H7 (cell line): ENCODE measurements at places on chromosomes 3 and 15. TPM values are rescaled to one million over a fixed set of nuclear protein-coding genes. Genes with fewer than 3 reads are reported as not detected.

Gene MCTP2
- total RNA-seq, result 4.2 and 4.7 TPM in 2 replicates

Gene A4GNT
- not detected in 2 replicates for total RNA-seq

Gene SI
- total RNA-seq, result not detected in 2 replicates

Gene ANKRD34C
- not detected in 2 replicates for total RNA-seq

Gene CEMIP
- total RNA-seq, result 0.03 TPM in 1 of 2 replicates, not detected in the other

Gene MORC1
- total RNA-seq, result not detected in 2 replicates

Gene WWTR1
- total RNA-seq, result 14.1 and 22.0 TPM in 2 replicates

Gene ANKRD63
- 0.22 and 0.45 TPM in 2 replicates for total RNA-seq

Gene MED12L
- total RNA-seq, result 7.9 and 8.0 TPM in 2 replicates

Gene SLC51B
- total RNA-seq, result not detected in 2 replicates

Gene MTHFS
- 11.5 and 13.9 TPM in 2 replicates for total RNA-seq

Gene NDN
- 42.8 and 53.5 TPM in 2 replicates for total RNA-seq

Gene FBXO40
- total RNA-seq, result under 0.01 TPM in 1 of 2 replicates, not detected in the other

Gene CISH
- 0.96 and 1.6 TPM in 2 replicates for total RNA-seq

Gene SEMA3F
- 40.5 and 44.5 TPM in 2 replicates for total RNA-seq

Gene SMCO1
- total RNA-seq, result not detected in 2 replicates

Gene GOLGA6D
- 0.28 and 1.1 TPM in 2 replicates for total RNA-seq

Gene ZCWPW2
- total RNA-seq, result 0.28 and 0.48 TPM in 2 replicates

Gene GABRA5
- total RNA-seq, result 18.6 and 18.7 TPM in 2 replicates

Gene CHDH
- total RNA-seq, result 8.8 and 11.7 TPM in 2 replicates

Gene PPM1L
- 3.2 and 5.7 TPM in 2 replicates for total RNA-seq

Gene CLDN11
- 81.6 and 104 TPM in 2 replicates for total RNA-seq

Gene SLC28A1
- not detected in 2 replicates for total RNA-seq

Gene KLHL40
- not detected in 2 replicates for total RNA-seq

Gene FSD2
- total RNA-seq, result 0.03 TPM in 1 of 2 replicates, not detected in the other

Gene AQP9
- total RNA-seq, result not detected in 2 replicates

Gene CYP19A1
- not detected in 2 replicates for total RNA-seq

Gene BUB1B
- total RNA-seq, result 87.4 and 126 TPM in 2 replicates

Gene SLC12A1
- 0.14 and 0.26 TPM in 2 replicates for total RNA-seq

Gene ICE2
- 45.8 and 56.4 TPM in 2 replicates for total RNA-seq

Gene FOXB1
- total RNA-seq, result 25.0 and 32.7 TPM in 2 replicates

Gene PIGB
- total RNA-seq, result 7.1 and 10.1 TPM in 2 replicates

Gene GP9
- not detected in 2 replicates for total RNA-seq

Gene ISL2
- total RNA-seq, result 0.33 TPM in 1 of 2 replicates, not detected in the other

Gene MYH15
- total RNA-seq, result 0.07 and 0.15 TPM in 2 replicates

Gene RTP4
- not detected in 2 replicates for total RNA-seq

Gene IMP3
- 132 and 168 TPM in 2 replicates for total RNA-seq

Gene FANCD2OS
- not detected in 2 replicates for total RNA-seq

Gene SLC24A5
- 0.07 and 0.11 TPM in 2 replicates for total RNA-seq

Gene TTLL13
- total RNA-seq, result 0.07 and 0.14 TPM in 2 replicates

Gene SLC2A2
- total RNA-seq, result not detected in 2 replicates

Gene GREM1
- total RNA-seq, result 0.38 and 2.0 TPM in 2 replicates

Gene RETNLB
- not detected in 2 replicates for total RNA-seq

Gene SLC6A11
- total RNA-seq, result 0.24 and 0.48 TPM in 2 replicates

Gene SNRPA1
- 32.3 and 35.5 TPM in 2 replicates for total RNA-seq

Gene RBP2
- total RNA-seq, result not detected in 2 replicates

Gene ADGRG7
- not detected in 2 replicates for total RNA-seq
